ENCODE measurements at places on chromosomes 4 and X. TPM values are rescaled to one million over a fixed set of nuclear protein-coding genes. Genes with fewer than 3 reads are reported as not detected.

DNA sequence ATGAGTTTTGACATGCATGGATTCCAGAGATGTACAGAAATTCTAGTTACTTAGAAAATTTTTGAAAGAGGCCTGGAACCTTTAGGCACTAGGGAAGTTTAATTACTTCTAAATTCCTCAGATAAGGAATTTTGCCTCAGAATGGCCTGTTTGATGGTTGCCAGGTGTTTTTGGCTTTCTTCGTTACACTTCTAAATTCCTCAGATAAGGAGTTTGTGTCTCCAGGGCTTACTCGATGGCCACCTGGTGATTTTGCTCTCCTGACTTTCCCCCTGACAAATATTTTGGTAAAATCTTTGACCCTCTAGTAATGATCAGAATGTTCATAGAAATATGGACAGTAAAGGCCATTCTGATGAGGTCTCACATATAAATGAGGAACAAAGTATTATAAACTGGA lies 64.3 kb downstream of the BEX3 start:
- no peak for DNase-seq

- DNase-seq = no peak
Observed at GRCh38 chr4:140111256-140111655, 42.7 kb downstream of the MAML3 start.

DNA sequence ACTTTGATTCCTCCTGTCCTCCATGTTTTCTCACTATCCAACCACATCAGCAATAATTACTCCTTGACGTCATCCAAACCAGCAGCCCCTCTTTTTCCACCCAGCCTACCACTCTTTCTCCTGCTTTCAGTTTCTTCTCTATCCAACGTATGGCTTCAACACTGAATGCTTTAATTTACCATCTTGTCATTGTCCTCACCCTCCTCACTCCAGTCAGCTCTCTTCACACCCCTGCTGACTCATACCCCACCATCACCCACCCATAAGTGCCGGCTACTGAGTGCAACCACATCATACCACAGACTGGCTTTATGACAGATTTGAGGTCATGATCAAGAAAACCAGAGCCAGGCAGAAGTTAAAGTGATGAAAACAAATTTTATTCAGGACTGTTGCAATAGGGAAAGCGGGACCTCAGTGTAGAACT lies 9.8 kb upstream of the ANXA5 start:
- DNase-seq = no peak

HSFX4 gene
- total RNA-seq = not detected

RGS12 gene
- total RNA-seq = 4.8 TPM

DNA sequence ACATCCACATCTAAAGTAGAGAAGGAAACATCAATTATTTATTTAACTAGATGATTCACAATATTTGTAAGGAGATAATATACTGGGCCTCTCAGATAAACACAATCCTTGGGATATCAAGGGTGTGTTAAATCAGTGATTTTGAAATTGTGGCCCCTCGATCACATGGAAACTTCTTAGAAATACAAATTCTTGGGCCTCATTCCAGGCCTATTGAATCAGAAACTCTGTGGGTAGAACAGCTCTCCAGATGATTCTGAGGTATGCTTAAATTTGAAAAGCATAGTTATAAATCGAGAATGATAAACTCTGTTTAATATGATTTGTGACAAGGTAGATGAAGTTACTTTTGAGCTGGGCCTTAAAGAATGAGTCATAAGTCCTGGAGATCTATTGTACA lies 64.3 kb upstream of the GPR174 start:
- no peak for DNase-seq

DNA sequence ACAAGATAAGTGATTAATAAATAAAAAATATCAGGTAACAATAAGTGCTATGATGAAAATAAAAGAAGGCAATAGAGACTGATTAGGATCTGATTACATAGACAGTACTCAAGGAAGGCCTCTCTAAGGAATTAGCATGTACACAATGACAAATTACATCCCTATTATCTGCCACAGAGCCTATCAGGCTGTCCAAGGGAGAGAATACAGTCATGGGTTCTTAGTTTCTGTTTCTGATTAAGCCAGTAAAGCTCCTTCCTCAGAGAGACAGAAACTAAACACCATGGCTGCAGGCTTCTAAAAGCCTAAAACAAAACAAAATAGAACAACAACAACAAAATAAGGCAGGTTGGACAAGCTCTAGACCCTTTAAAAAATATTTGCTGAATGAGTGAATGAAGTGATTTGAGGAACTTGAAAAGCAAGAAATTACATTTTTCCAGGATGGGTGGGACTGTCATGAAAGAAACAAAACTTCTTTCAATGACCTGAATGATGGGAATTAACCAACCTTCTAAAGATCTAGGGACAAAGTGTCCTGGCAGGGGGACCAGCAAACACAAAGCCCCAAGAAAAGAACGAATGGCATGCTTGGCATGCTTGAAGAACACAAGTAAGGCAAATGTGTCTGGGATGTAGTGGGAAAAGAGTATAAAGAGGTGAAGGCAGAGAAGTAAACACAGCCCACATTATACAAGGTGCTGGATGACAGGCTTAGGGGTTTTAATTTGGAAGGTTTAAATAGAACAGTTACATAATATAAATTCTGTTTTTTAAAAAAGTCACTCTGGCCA lies 44.1 kb downstream of the NAA11 start:
- no peak for DNase-seq

DNA sequence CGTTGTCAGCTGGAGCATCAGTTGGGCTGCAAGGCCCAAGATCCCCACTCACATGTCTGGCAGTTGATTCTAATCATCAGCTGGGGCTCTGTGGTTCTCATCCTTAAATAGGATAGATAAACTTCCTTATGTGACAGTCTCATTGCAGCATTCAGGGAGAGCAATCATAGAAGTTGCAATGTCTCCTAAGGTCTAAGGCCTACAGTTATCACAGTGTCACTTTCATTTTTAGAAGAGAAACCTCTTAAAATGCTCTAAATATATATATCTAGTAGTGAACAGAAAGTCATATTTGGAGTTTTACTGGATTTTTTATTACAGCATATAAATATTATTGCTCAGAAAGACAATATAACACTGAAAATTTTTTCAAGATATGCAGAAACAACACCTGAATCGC lies 226.0 kb upstream of the PPP1R2C start:
- no peak for DNase-seq

ATP1B4 gene
- total RNA-seq = not detected

DNA sequence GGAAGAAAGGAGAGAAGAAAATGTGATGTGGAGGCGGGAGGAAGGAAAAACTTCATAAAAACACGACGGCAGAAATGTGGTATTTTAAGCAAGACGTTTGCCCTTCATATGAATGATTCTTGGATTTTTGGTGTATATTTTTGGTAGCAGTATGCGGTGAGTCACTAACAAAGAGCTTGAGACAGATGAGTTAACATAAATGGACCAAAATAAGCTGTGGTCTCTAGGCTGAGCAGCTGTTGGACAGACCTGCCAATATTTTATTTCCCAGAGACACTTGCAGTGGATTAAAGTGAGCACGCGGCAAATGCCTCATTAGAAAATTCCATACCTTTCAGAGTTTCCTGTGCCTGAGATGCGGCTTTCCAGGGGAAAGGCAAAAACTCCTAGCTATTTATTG lies 43.1 kb upstream of the RPS6KA3 start:
- DNase-seq = no peak

PKD2 gene
- 33.0 TPM for total RNA-seq

DNA sequence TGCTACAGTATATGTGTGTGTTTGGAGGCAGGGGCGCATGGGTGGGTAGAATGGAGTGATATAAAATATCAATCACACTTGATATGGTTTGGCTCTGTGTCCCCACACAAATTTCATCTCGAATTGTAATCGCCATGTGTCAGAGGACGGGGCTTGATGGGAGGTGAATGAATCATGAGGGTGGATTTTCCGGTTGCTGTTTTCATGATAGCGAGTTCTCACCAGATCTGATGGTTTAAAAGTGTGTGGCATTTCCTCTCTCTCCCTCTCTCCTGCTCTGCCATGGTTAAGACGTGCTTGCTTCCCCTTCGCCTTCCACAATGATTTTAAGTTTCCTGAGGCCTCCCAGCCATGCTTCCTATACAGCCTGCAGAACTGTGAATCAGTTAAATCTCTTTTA lies 14.8 kb downstream of the SOWAHB start:
- DNase-seq = no peak

- no peak for DNase-seq
Observed at GRCh38 chrX:111133389-111133788, 37.4 kb downstream of the PAK3 start.

LGI2 gene
- total RNA-seq = 0.05 TPM

SULT1E1 gene
- not detected for total RNA-seq

DNA sequence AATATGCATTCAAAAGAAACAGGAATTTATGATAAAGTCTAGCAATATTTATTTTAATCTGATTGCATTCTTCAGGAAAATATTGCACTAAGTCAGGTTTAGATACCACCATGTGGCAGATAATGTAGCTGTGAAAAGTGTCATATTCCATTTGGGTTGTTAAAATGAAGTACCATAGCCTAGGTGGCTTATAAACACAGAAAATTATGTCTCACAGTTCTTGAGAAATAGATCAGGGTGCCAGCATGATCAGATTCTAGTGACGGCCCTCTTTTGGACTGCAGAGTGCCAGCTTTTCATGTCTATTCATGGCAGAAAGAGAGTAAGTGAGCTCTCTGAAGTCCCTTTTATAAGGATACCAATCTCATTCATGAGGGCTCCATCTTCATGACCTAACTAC lies 5.6 kb upstream of the ADGRL3 start:
- DNase-seq = no peak

CCDC160 gene
- total RNA-seq = not detected

All from SK-MEL-5 (cell line).